ENCODE measurements at places on chromosomes 7 and 10. TPM values are rescaled to one million over a fixed set of nuclear protein-coding genes. Genes with fewer than 3 reads are reported as not detected.

GRCh38 chr7:40720416-40720815 lies 585.6 kb downstream of the SUGCT start:
- no peak for DNase-seq

GRCh38 chr7:26284995-26285632 lies 6.5 kb upstream of the SNX10 start:
- DNase-seq, result no peak

DNA sequence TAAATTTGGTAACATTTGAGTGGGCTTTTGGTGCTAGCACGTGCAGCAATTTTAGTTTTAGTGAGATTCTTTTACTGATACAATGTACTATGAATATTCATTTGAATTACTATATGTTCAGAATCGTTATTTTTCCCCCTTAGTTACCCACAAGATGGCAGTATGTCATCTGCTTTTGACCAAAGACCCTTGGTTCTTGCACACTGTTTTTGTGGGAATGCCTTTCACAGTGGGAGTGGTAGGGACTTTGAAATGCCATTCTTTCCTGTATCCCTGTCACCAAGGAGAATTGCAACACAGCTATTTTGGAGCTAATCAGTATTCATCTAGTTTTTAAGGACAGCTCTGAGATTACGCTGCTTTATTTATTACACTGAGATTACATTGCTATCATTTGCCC lies 40.6 kb downstream of the SEC23IP start:
- no peak for DNase-seq

- no peak for DNase-seq
Measured at GRCh38 chr10:125265579-125265955, 105.2 kb upstream of the CTBP2 start.

GRCh38 chr7:43470110-43470509 lies 112.8 kb upstream of the STK17A start:
- DNase-seq, result no peak

DNA sequence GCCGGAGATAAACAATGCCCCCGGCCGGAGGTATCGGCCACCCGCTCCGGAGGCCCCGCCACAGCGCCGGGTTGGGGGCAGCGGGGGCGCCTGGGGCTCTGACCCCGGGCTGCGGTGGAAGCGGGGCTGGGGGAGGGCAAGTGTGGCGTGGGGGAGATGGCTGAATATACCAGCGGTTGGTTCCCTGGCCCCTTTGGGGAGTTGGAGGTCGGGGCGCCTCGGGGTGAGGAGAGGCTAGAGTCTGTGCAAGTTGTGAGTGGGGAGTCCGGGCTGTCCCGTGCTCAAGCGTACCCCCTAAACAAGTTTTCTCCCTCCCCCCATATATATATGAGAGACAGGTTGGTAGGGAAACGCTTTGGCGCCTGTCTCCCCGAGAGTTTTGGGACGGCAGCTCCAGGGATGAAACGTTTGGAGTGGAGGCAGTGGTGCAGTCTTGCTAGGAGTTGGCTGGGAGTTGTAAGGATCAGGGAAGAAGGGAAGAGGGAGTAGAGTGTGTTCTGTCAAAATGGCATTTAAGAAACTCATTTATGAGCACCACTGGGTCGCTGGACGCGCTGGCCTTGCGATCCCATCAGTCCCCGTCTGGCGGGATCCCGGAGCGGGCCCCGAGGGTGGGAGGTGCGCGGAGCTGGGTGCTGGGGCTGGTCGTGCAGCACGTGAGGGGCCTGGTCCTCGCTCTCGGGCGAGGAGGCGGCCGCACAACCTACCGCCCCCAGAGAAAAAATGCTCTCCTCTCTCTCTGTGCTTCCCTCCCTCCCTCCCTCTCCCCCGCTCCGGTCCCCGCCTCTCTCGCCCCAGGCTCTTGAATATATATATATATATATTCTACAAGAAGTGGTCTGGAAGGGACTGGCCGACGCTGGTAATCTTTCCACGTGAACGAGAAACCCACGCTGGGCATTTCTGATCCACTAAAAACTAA lies 1.1 kb downstream of the TET1 start:
- no peak for DNase-seq

DNA sequence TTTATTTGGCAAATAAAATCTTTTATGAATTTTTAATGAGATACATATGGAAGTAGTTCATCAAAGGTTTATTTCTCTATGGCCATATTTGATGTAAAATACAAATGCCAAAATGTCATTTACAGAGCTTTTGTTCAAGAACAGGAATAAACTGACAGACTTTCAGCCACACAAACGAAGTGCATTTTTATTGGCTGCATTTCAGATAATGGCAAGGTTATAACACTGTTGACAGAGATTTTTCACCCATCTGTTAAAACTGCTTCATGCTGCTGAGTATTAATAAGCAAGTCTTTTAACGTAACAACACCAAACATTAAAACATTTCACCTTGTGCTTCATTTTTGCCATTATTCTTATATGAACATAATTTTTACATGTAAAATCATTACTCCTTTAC lies 254.4 kb downstream of the ANKRD7 start:
- no peak for DNase-seq

CBLL1 gene
- total RNA-seq, result 20.2 TPM

CXCL12 gene
- 149 TPM for total RNA-seq

GRCh38 chr7:36300696-36301350 lies 88.8 kb upstream of the ANLN start:
- DNase-seq, result no peak

ZNF12 gene
- total RNA-seq, result 18.5 TPM

DNA sequence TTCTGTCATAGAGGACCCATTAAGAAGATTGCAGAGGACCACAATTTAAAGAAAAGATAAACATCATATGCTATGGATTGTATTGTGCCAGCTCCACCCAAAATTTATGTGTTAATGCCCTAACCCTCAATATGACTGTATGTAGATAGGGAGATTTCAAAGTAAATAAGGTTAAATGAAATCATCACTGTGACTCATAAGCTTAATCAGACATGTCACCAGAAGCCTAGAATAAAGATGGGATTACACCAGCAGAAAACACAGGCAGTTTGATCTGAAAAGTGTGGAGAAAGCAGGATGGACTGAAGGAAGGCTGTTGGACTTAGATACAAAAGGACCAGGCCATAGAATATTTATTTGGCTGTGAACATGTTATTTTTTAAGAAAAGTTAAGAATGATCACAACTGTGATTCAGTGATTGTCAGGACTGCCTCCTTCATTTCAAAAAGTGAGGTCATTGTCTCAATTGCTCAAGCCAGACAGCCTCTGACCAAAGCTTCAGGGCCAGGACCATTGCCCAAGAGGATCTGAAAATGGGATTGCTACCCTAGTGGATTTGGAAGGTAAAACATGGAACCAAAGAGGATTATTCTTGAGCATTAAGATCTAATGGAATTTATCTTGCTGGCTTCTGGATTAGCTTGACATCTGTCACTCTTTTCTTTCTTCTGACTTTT lies 270.8 kb upstream of the POM121L12 start:
- no peak for DNase-seq

DNA sequence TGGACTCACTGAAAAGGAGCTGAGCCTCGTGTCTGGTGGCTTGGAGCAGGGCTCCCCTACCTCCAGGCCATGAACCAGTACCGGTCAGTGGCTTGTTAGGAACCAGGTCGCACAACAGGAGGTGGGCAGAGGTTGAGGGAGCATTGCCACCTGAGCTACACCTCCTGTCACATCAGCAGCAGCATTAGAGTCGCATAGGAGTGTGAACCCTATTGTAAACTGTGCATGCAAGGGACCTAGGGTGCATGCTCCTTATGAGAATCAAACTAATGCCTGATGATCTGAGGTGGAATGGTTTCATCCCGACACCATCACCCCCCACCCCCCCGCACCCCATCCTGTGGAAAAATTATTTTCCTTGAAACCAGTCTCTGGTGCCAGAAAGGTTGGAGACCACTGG lies 50.4 kb downstream of the TSPAN15 start:
- DNase-seq, result no peak

GRCh38 chr10:86162036-86162435 lies 204.6 kb downstream of the GRID1 start:
- no peak for DNase-seq
